ENCODE measurements at places on chromosomes 3 and 15.
A peak's percentile ranks its signal among the peaks of the same experiment; 100 is the strongest.

DNA sequence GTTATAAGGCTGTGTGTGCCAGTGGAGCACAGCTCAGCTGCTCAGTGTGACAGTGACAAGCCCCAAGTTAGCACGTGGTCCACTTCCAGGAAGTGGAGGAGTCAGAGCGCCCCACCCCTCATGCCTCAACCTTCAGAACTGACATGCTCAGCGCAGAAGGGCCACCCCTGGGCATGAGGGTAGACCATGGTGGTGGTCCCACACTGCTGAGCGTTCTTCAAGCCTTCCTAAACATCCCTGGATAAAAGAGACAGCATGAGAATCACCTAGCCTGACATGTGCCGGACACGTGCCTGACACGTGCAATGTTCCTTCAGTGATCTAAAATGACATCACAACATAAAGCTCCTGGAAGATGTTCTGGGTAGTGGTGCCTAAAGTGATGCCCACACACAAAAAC is 16.8 kb downstream of the ATP10A start:
- no peaks in the 10 kb centered on the region for H3K27me3 ChIP-seq
- H3K4me3 ChIP-seq = peak overlapping the region; percentile 21
- H3K4me1 ChIP-seq = peaks cover 86% of the 10 kb centered on the region
- peak overlapping the region; percentile 1 for H3K27ac ChIP-seq
- peak; percentile 69 for DNase-seq
- no peaks in the 10 kb centered on the region for H3K36me3 ChIP-seq

GRCh38 chr3:150249779-150250470 is 158.2 kb upstream of the TSC22D2 start:
- no peaks in the 10 kb centered on the region for H3K4me1 ChIP-seq
- DNase-seq = no peak
- H3K27me3 ChIP-seq = peaks cover 33% of the 10 kb centered on the region
- H3K27ac ChIP-seq = no peak overlapping the region
- no peaks in the 10 kb centered on the region for H3K36me3 ChIP-seq
- no peak overlapping the region for H3K4me3 ChIP-seq

- H3K4me1 ChIP-seq = no peaks in the 10 kb centered on the region
- H3K27ac ChIP-seq = no peak overlapping the region
- no peak for DNase-seq
- no peak overlapping the region for H3K4me3 ChIP-seq
- no peaks in the 10 kb centered on the region for H3K36me3 ChIP-seq
Measured at GRCh38 chr3:94374439-94375161, 311.7 kb downstream of the NSUN3 start.

DNA sequence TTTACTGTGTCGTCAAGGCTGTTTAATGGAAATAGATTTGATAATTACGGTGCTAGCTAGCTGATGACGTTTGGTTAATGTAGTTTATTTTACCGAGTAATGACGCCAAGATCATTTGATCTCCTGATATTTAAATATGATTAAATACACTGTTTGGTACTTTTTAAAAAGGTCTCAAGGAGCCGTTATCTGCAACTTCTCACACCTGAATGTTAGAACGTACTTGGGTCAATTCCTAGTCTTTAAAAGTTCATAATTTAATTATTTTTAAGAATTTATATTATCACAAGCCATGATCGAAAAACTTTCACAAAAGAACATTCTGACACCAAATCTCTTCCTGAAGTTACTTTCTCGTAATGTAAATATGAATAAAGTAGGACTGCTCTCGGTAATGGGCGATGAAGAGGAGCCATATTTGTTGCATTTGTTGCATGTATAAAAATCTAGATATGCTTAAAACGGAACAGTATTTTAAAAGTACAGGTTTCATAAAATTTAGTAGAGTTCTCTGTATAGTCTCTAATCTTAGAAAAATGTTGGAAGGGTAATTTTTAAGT is 16.2 kb upstream of the CHD2 start:
- peak overlapping the region; percentile 100 for H3K27ac ChIP-seq
- peak overlapping the region; percentile 100 for H3K4me3 ChIP-seq
- H3K36me3 ChIP-seq = peaks cover 55% of the 10 kb centered on the region
- no peak for DNase-seq
- peaks cover 75% of the 10 kb centered on the region for H3K4me1 ChIP-seq

GRCh38 chr3:142947352-142947751 is 16.1 kb downstream of the PAQR9 start:
- no peak overlapping the region for H3K27ac ChIP-seq
- peaks cover 55% of the 10 kb centered on the region for H3K27me3 ChIP-seq
- H3K4me3 ChIP-seq = no peak overlapping the region
- peaks cover 20% of the 10 kb centered on the region for H3K4me1 ChIP-seq

- H3K27ac ChIP-seq = no peak overlapping the region
- H3K36me3 ChIP-seq = no peaks in the 10 kb centered on the region
- no peaks in the 10 kb centered on the region for H3K4me1 ChIP-seq
- no peak for DNase-seq
- H3K27me3 ChIP-seq = no peaks in the 10 kb centered on the region
Measured at GRCh38 chr3:78804251-78805037, 963.4 kb downstream of the ROBO1 start.

- no peaks in the 10 kb centered on the region for H3K27me3 ChIP-seq
- H3K4me3 ChIP-seq = no peak overlapping the region
- no peaks in the 10 kb centered on the region for H3K4me1 ChIP-seq
- no peaks in the 10 kb centered on the region for H3K36me3 ChIP-seq
Measured at GRCh38 chr3:52848617-52849016, 13.8 kb upstream of the MUSTN1 start.

GRCh38 chr15:92393980-92394308 is 263 bp downstream of the ST8SIA2 start:
- H3K27ac ChIP-seq = no peak overlapping the region
- DNase-seq = no peak

- H3K36me3 ChIP-seq = no peaks in the 10 kb centered on the region
- H3K4me3 ChIP-seq = no peak overlapping the region
- H3K27me3 ChIP-seq = no peaks in the 10 kb centered on the region
- H3K27ac ChIP-seq = no peak overlapping the region
- peaks cover 22% of the 10 kb centered on the region for H3K4me1 ChIP-seq
- no peak for DNase-seq
Measured at GRCh38 chr3:27360113-27361078, 8.8 kb downstream of the NEK10 start.

- DNase-seq = no peak
- H3K27me3 ChIP-seq = no peaks in the 10 kb centered on the region
- H3K36me3 ChIP-seq = no peaks in the 10 kb centered on the region
- no peaks in the 10 kb centered on the region for H3K4me1 ChIP-seq
- no peak overlapping the region for H3K4me3 ChIP-seq
Measured at GRCh38 chr3:79515072-79515471, 252.7 kb downstream of the ROBO1 start.

DNA sequence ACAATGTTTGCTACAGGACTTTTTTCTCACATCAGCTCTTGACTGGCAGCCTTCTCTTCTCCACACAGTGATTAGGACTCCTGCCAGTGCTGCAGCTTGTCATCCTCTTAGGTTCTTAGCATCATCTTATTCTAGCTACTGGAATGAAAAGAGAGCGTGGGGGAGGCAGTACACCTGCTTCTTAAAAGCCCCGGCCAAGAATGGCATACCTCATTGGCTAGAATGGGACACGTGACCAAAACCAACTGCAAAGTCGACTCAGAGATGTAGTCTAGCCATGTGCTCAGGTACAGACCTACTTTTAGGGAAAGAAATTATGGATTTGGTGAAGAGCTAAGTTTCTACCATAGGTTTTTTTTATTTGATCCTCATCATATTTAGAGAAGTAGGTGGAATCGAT is 44.1 kb downstream of the RARB start:
- no peaks in the 10 kb centered on the region for H3K4me1 ChIP-seq
- H3K27me3 ChIP-seq = no peaks in the 10 kb centered on the region
- H3K4me3 ChIP-seq = no peak overlapping the region
- no peaks in the 10 kb centered on the region for H3K36me3 ChIP-seq
- no peak for DNase-seq
